ENCODE measurements at places on chromosomes 16 and 17. TPM values are rescaled to one million over a fixed set of nuclear protein-coding genes. Genes with fewer than 3 reads are reported as not detected.

GRCh38 chr17:42050393-42051012 lies at the start of gene C17orf113:
TSS of gene C17orf113 (minus strand) at chr17:42050601. CDS start at chr17:42043376, 7,225 bp downstream.
- H3K4me3 ChIP-seq, result peak within 1 kb of the TSS; percentile 63
- DNase-seq, result peak; percentile 81
- no peak within 1 kb of the TSS for H3K27ac ChIP-seq
- peaks cover 34% of the 10 kb centered on the region for H3K4me1 ChIP-seq
- no peaks in the 10 kb centered on the region for H3K36me3 ChIP-seq
- H3K27me3 ChIP-seq, result no peaks in the 10 kb centered on the region

GRCh38 chr17:78242024-78242742 lies 10.8 kb downstream of the TMEM235 start:
- H3K4me1 ChIP-seq, result no peaks in the 10 kb centered on the region
- no peak for DNase-seq
- H3K36me3 ChIP-seq, result no peaks in the 10 kb centered on the region
- no peaks in the 10 kb centered on the region for H3K27me3 ChIP-seq
- H3K4me3 ChIP-seq, result no peak overlapping the region

- peak; percentile 77 for DNase-seq
- no peak overlapping the region for H3K27ac ChIP-seq
- peaks cover 90% of the 10 kb centered on the region for H3K27me3 ChIP-seq
- H3K4me1 ChIP-seq, result peaks cover 42% of the 10 kb centered on the region
- no peaks in the 10 kb centered on the region for H3K36me3 ChIP-seq
- peak overlapping the region; percentile 58 for H3K4me3 ChIP-seq
These were observed 5.1 kb downstream of the BAHCC1 start for GRCh38 chr17:81400154-81400977.

Gene ZP2
- total RNA-seq, result not detected

Gene LLGL2
- 63.9 TPM for total RNA-seq

GRCh38 chr16:66940236-66940635 lies 4.9 kb downstream of the CES2 start:
- peaks cover 12% of the 10 kb centered on the region for H3K27me3 ChIP-seq
- H3K4me3 ChIP-seq, result no peak overlapping the region
- no peak for DNase-seq
- no peaks in the 10 kb centered on the region for H3K36me3 ChIP-seq
- no peak overlapping the region for H3K27ac ChIP-seq

GRCh38 chr16:84875846-84876245 lies 56.1 kb downstream of the CRISPLD2 start:
- 0 out of 2 replicates have a peak, but pooled peaks cover 4% of the 10 kb centered on the region for H3K36me3 ChIP-seq
- H3K27me3 ChIP-seq, result no peaks in the 10 kb centered on the region
- H3K4me3 ChIP-seq, result no peak overlapping the region
- no peak overlapping the region for H3K27ac ChIP-seq
- DNase-seq, result no peak

DNA sequence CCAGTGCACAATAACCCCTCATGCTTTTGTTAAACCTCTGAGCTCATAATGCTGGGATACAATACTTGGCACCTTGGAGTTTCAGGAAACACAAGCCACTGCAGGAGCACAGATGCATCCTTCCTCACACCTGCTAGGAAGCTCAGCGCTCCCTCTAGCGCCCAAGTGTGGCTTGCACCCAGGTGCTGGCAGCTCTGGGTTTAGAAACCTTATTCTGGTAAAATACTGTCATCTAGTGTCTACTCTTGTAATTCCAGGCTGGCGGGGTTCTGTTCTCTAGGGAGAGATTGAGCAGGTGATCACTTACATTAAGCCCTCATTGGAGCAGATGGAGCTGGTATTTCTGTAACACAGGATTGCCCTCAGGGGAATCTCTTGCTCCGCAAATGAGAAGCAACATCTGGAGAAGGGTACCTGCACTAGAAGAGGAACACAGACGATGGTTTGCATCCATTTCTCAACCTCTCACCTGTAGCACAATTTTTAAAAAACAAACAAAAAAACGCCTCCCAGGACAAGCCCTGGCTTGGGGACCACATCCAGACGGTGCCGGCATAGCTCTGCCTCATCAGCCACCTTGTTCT lies 1.5 kb downstream of the CCL1 start:
- H3K4me3 ChIP-seq, result no peak overlapping the region
- no peaks in the 10 kb centered on the region for H3K4me1 ChIP-seq
- no peaks in the 10 kb centered on the region for H3K27me3 ChIP-seq

Gene CLDN7
- total RNA-seq, result 117 TPM

- no peaks in the 10 kb centered on the region for H3K27me3 ChIP-seq
- no peak overlapping the region for H3K4me3 ChIP-seq
- H3K4me1 ChIP-seq, result no peaks in the 10 kb centered on the region
These were observed 53.7 kb downstream of the SNX20 start for GRCh38 chr16:50627419-50627818.

GRCh38 chr17:39261286-39261685 lies 35.5 kb upstream of the STAC2 start:
- no peaks in the 10 kb centered on the region for H3K4me1 ChIP-seq
- no peak overlapping the region for H3K27ac ChIP-seq
- no peaks in the 10 kb centered on the region for H3K36me3 ChIP-seq
- no peak overlapping the region for H3K4me3 ChIP-seq
- H3K27me3 ChIP-seq, result no peaks in the 10 kb centered on the region
- peak; percentile 84 for DNase-seq

Gene PIGL
- total RNA-seq, result 70.1 TPM

DNA sequence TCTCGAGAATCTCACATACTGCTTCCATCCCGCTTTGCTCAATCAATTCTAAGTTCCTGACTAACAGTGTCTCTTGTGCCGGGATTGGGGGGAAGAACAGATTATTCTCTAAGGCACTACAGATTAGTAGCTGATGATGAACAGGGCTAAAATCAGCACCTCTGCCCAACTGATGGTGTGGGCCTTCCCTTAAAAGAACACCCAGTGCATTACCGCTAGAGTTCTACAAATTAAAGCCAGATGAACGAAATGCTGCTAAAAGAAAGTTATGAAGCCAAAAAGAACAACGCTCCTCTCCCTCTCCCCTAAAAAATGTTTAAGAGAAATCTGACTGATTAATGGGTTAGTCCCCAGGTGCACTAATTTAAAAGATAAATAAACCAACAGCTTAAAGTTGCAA lies 4.4 kb downstream of the CDC27 start:
- 0 out of 2 replicates have a peak, but pooled peaks cover 3% of the 10 kb centered on the region for H3K36me3 ChIP-seq
- peak overlapping the region; percentile 5 for H3K27ac ChIP-seq
- DNase-seq, result no peak
- no peak overlapping the region for H3K4me3 ChIP-seq
- H3K4me1 ChIP-seq, result peaks cover 26% of the 10 kb centered on the region
- no peaks in the 10 kb centered on the region for H3K27me3 ChIP-seq

Gene CRYBA1
- total RNA-seq, result not detected

Gene AURKB
- total RNA-seq, result 128 TPM

- H3K27me3 ChIP-seq, result no peaks in the 10 kb centered on the region
- H3K4me1 ChIP-seq, result no peaks in the 10 kb centered on the region
- H3K4me3 ChIP-seq, result no peak overlapping the region
- no peak for DNase-seq
- no peak overlapping the region for H3K27ac ChIP-seq
These were observed 9.1 kb upstream of the GHDC start for GRCh38 chr17:42203354-42203753.

Gene NFAT5
- 31.9 TPM for total RNA-seq

DNA sequence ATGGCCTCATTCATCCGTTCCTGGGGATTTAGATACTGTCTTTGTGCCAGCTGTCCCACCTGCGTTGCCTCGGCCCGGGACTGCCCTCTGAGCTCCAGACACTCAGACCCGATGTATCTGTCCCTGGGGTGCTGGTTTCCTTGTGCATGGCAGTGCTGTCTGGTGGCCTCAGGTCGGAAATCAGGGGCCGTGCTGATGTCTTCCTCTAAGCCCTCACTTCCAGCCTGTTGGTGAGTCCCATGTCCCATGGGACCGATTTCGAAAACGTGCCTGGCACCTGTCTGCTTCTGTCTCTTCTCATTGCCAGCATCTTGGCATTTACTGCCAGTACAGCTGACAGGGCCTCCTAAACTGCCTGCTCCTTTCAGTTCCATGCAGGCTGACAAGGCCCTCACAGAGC lies 22.1 kb downstream of the NT5M start:
- no peaks in the 10 kb centered on the region for H3K4me1 ChIP-seq
- DNase-seq, result no peak
- H3K36me3 ChIP-seq, result no peaks in the 10 kb centered on the region

DNA sequence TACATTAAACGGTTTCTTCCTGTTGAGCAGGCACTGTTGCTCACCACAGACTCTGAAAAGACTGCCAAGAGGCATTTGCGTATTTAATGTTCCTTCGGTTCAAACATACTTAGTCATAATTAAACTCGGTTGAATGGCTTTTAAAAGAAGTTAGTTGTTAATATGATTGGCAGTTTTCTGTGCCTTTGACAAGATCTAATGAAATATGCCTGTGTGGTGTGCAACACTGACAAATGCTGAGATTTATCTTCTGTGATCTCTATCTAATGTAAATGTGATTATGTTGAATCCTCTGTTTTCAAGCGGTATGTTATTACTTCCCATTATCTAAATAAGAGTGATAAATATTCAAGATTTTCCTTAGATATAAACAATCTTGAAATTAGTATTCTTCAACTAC lies 1046.6 kb downstream of the CDH8 start:
- no peak overlapping the region for H3K27ac ChIP-seq
- no peaks in the 10 kb centered on the region for H3K27me3 ChIP-seq
- H3K4me1 ChIP-seq, result no peaks in the 10 kb centered on the region
- H3K36me3 ChIP-seq, result no peaks in the 10 kb centered on the region
- DNase-seq, result no peak

- no peaks in the 10 kb centered on the region for H3K36me3 ChIP-seq
- no peaks in the 10 kb centered on the region for H3K27me3 ChIP-seq
- peaks cover 27% of the 10 kb centered on the region for H3K4me1 ChIP-seq
- H3K27ac ChIP-seq, result no peak overlapping the region
- DNase-seq, result peak; percentile 60
- peak overlapping the region; percentile 95 for H3K4me3 ChIP-seq
These were observed 491 bp downstream of the TRAP1 start for GRCh38 chr16:3716831-3717234.

Gene PPP1R1B
- 1.5 TPM for total RNA-seq

Gene NUPR1
- total RNA-seq, result not detected

Gene TP53TG3B
- not detected for total RNA-seq

Gene SLC13A2
- total RNA-seq, result not detected

- peak; percentile 84 for DNase-seq
- no peaks in the 10 kb centered on the region for H3K36me3 ChIP-seq
- H3K4me3 ChIP-seq, result no peak overlapping the region
- H3K27me3 ChIP-seq, result peaks cover 11% of the 10 kb centered on the region
These were observed 8.1 kb upstream of the FLYWCH2 start for GRCh38 chr16:2874912-2875362.

GRCh38 chr17:11204991-11205390 lies 36.0 kb upstream of the SHISA6 start:
- H3K4me1 ChIP-seq, result no peaks in the 10 kb centered on the region

Gene SLC12A3
- not detected for total RNA-seq

GRCh38 chr17:38915639-38915995 lies 9.8 kb upstream of the LASP1NB start:
- no peaks in the 10 kb centered on the region for H3K36me3 ChIP-seq
- no peak overlapping the region for H3K4me3 ChIP-seq
- H3K27me3 ChIP-seq, result no peaks in the 10 kb centered on the region
- no peaks in the 10 kb centered on the region for H3K4me1 ChIP-seq

DNA sequence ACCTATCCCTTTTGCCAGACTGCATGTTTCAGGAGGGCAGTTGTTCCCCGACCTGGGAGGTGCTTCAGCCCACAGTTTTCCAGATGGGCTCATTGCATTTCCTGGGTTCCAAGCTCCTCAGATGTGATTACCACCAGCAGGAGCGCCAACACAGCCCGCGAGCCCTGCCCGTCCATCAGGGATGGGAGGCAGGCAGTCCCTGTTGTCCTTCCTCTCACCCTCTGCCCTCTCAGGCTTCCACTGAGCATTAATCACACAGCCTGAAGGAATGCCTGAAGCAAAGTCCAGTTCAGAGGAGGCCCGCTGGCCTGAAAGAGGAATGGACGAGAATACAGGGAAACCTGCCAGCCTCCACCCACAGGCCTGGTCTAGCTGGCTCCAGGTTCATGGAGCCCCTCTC lies 256.3 kb upstream of the SDK2 start:
- no peak overlapping the region for H3K27ac ChIP-seq
- H3K4me1 ChIP-seq, result peaks cover 15% of the 10 kb centered on the region
- peaks cover 92% of the 10 kb centered on the region for H3K27me3 ChIP-seq

DNA sequence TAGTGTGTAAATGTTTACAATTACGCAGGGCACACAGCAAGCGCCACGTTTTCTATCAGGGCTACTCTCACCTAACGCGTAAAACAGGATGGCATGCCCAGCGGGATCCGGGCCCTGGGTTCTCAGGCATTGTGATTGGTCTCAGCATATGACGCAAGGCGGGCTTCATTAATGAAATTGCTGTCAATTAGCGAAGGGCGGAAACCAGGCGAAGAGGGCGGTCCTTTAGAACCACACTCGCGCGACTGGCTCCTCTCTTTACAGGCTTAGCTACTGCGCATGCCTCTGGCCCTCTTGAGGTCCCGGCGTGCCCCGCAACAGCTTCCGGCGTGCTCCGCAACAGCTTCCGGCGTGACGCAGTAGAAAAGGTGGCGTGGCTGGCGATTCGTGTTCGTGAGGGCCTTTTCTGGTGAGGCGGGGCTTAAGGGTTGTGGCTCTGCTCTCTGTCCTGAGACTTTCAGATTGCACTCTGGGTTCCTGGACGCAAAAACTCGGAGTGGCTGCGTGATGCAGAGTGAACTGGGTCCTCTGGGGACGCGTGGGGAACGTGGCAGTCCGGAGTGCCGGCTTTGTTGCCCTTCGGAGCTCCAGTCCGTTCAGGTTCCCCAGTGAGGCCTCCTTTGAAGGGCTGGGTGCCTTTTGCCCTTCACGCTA lies 9.2 kb downstream of the OR2C1 start:
- H3K4me3 ChIP-seq, result 0 out of 2 replicates have a peak overlapping the region, but pooled peaks have one; percentile 20
- peak; percentile 56 for DNase-seq
- H3K27ac ChIP-seq, result no peak overlapping the region
- no peaks in the 10 kb centered on the region for H3K27me3 ChIP-seq
- no peaks in the 10 kb centered on the region for H3K36me3 ChIP-seq

Gene ADAM11
- total RNA-seq, result 4.7 TPM

Gene CRYM
- total RNA-seq, result 18.0 TPM

Gene DHRS7C
- total RNA-seq, result not detected

Gene CD300H
- not detected for total RNA-seq

Gene CACNG5
- 3.3 TPM for total RNA-seq

DNA sequence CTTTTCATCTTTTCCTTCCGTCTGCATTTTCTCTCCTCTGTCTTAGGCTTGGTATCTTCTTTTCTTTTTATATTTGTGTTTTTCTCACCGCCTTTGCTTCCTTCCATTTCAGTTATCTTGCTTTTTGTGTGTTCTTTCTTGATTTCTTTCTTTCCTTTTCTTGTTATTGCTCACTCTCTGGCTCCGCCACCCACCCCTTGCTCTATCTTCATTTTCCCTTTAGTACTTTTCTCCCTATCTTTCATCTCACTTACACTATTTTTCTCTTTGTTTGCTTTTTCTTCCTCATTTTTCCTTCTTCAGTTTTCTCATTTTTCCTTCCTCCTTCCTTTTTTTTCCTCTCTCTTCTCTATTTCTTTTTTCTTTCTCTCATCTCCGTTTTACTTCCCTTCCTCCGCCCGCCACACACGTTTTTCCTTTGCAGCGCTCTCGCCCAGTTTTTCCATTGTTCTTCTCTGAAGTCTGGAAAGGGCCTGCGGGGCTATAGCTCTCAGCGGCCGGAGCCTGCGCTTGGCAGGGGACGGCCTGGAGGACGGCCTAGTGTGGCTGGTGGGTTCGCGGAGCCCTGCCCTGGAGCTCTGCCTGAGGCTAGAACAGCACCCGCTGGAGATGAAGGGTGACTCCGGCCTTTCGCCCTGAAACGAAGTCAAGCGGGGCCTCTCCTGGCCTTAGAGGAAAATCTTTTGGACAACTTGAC lies 5.2 kb upstream of the HOXB13 start:
- no peak overlapping the region for H3K27ac ChIP-seq
- peaks cover 100% of the 10 kb centered on the region for H3K27me3 ChIP-seq
- 0 out of 2 replicates have a peak overlapping the region, but pooled peaks have one; percentile 43 for H3K4me3 ChIP-seq
- no peaks in the 10 kb centered on the region for H3K36me3 ChIP-seq
- no peak for DNase-seq

Gene CETP
- total RNA-seq, result not detected

Gene CDK12
- total RNA-seq, result 55.3 TPM
